Myocyte (in vitro differentiated cells): ENCODE measurements at places on chromosomes 2 and 18.

GRCh38 chr2:217314021-217314460 lies 454.2 kb upstream of the TNP1 start:
- DNase-seq: peak; percentile 45

DNA sequence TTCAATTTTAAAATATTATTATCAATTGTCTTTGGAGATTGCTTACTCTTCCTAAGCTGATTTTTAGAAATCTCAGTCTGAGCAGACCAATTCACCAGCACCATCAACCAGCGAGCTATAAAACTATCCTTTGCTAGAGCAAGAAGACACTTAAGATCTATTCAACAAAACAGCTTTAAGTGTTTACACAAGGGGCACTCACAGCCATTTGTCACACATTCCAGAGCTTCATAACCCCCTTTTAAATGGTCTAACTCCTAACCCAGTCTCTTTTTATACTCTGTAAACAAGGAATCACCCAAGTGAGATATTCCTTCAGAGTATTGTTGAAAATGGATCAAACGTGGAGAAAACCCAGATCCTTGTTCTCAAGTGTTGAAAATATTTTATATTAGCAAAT lies 1294.1 kb upstream of the CHAC2 start:
- no peak for DNase-seq

DNA sequence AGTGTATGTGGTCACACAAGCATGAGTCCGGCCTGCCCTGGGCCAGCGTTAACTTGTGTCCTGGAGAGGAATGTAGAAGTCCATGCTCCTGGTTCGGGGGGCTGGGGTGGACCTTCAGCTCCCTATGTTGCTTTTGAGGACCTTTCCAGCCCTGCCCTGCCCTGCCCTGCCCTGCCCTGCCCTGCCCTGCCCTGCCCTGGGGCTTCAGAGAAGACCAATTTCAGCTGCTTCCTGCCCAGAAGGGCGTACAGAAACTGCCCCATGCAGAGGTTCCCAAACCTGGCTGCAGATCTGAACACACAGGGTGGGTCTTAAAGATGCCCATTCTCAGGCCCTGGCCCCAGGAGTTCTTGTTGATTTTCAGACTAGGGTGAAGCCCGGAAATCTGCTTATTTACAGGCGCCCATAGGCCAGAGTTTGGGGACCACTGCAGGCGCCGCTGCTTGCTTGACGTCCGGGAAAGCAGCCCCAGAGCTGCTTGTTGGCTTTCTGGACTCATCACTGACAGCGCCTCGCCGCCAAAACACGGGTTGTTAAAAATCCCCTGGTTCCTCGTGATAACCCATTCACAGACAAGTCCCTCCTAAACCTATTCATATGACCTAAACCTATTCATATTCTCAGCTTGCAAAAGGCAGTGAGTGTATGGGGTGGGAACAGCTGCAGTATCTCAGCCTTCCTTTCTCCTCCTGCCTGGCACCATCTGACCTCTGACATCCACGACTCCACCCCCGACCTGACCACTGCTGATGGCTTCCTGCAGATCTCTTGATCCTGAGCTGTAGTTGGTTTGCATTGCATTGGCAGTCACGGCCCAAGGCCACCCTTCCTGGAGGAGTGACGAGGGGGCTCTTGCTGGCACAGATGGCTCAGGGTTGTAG lies 198.3 kb downstream of the GLI2 start:
- DNase-seq: peak; percentile 67

- DNase-seq: no peak
Measured at GRCh38 chr18:9739516-9739915, 31.4 kb downstream of the RAB31 start.

GRCh38 chr2:147553775-147554271 lies 291.0 kb upstream of the ACVR2A start:
- no peak for DNase-seq

GRCh38 chr2:220660277-220661145 lies 911.6 kb downstream of the EPHA4 start:
- DNase-seq: no peak

GRCh38 chr2:100799686-100800085 lies 20.3 kb upstream of the NPAS2 start:
- DNase-seq: peak; percentile 71

GRCh38 chr2:71362447-71362846 lies 30.9 kb downstream of the ZNF638 start:
- DNase-seq: no peak

DNA sequence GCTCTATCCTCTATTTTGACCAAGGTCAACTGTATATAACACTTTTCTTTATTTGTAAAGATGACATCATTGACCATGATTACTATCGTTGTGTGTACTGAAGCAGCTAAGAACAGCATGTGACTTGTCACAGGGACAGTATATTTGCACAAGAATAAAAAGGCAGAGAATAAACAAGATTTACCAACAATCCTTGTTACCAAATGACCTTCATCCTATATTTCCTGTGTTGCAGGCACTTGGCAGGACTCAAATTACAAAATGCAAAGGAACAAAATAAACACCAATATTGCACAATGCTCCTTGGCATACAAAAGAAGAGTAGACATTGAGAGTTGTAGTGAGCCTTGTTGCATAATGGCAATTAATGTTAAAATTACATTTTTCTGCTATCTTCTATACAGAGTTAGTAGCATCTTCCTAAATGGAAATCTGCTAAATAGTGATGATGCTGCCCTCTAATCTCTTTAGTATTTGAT lies 61.8 kb downstream of the RFTN2 start:
- no peak for DNase-seq

- peak; percentile 39 for DNase-seq
Measured at GRCh38 chr18:57437766-57438671, 2.8 kb downstream of the ONECUT2 start.

- peak; percentile 48 for DNase-seq
Measured at GRCh38 chr2:239927424-239927981, 97.6 kb downstream of the NDUFA10 start.
